ENCODE measurements at places on chromosomes 16 and 17.

GRCh38 chr17:66632731-66633130, 202.2 kb upstream of the CACNG5 start:
- DNase-seq: no peak

- no peak for DNase-seq
These were observed 18.5 kb downstream of the ARL4D start for GRCh38 chr17:43416998-43417890.

DNA sequence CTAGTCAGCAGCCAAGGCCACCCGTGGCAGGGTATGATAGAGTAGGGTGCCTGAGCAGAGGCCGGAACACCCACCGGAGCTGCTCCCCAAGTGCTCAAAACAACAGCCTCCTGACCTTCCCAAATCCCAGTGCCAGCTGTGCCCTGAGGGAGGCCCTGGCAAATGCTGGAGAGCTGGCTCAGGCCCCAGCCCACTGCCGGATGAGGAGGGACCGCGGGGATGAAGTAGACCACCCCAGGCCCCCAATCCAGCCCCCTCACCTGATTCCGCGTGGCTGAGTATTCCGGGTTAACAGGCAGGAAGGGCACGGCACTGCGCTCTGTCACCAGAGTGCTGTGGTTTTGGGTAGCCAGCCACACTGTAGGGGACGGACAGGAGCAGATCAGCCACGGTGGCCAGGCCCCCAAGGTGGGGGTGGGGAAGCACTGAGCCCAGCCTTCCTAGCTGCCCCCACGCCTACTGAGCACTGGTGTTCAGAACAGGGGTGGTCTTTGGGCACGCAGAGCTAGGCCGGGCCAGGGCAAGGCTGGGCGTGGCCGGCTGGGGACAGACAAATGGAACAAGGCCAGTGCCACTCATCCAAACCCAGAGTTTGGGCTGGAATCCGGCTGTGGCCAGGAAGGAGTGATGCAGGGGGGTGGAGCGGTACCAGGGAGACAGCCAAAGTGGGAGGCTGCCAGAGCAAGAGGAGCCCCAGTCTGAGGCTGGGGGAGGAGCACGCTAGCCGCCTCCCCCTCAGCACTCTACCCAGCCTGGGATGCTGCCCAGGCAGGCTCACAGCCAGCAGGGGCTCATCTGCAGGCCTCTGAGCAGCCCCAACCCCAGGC, 9.1 kb downstream of the TP53I13 start:
- DNase-seq: no peak

- DNase-seq: no peak
These were observed 8.4 kb downstream of the PRR29 start for GRCh38 chr17:64006361-64007088.

- no peak for DNase-seq
These were observed 7.5 kb downstream of the VEZF1 start for GRCh38 chr17:57980522-57980921.

DNA sequence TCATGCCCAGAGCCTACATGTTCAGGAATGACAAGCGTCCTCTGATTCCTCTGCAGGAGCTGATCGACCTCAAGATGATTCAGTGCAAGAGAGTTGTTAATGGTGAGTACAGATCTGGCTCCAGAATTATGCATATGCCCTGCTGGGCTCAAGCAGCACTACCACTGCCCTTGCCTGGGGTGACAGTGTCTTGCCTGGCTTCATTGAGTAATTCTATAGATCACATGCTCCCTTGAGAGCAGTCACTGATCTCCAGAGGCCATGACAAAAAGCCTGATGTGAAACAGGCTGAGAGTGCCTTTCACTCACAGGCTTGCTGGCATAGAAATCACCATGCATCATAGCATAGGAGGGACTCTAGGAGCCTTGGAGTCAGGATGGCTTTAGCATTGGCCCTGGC, 26.4 kb downstream of the DUS2 start:
- no peak for DNase-seq

DNA sequence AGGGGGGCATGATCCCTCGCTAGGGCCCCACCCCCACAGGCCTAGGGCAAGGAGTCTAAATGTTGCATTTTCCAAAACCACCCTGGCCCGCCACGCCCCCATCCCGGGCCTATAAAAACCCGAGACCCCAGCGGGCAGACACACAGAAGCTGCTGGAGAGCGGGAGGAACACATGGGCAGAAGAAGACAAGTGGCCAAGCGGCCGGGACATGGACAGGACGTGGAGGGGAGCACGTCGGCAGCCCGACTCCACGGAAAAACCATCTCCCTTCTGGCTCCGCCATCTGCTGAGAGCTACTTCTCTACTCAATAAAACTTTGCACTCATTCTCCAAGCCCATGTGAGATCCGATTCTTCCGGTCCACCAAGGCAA, 34.1 kb upstream of the ENPP7 start:
- no peak for DNase-seq

DNA sequence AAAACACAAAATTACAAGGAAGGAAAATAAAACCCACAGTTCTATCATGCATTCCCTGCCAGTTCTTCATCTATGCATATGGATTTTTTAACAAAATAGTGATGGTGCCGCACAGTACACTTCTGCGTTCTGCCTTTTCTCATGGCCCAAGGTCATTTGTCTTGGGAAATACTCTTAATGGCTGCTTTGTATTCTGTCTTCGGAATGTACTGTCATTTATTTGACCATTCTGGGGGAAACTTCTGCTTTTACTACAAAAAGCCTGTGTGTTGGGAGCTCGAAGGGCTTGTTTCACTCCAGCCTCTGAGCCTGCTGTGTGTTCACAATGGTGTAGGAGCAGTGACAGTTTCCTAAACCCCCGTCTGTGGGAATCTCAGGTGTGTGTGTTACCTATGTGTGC, 82.8 kb upstream of the SEC14L1 start:
- DNase-seq: no peak

DNA sequence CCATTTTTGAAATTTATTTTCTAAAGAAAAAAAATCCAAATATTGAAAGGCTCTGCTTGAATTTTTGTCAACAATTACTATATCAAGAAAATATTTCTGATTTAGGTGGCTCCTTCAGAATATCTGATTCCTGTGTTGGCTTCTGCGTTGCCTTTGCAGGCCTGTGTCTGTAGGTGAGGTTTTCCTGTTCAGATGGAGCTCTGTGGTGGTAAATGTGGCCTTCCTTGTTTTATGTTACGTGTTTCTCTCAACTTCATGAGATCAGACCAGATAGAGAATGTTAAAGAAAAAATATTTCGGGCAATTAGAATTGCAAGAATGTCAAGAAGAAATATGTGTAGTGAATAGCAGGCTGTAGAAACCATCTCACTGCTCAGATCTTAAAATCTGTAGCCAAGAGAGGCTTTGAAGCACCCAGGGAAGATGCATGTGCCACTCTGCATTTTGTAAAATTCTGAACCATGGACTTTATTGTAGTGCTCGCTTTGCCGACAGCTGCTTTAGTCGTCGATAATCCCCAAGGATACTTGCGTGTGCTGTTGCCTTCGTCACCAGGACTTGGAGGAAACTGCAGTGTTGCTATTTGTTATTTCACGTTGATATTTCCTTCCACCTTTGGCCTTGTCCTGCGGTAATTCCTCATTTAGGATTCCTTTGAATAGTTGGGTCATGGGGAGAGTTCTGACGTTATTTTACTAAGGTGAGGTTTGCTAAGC, 69.9 kb downstream of the RPTOR start:
- DNase-seq: no peak

DNA sequence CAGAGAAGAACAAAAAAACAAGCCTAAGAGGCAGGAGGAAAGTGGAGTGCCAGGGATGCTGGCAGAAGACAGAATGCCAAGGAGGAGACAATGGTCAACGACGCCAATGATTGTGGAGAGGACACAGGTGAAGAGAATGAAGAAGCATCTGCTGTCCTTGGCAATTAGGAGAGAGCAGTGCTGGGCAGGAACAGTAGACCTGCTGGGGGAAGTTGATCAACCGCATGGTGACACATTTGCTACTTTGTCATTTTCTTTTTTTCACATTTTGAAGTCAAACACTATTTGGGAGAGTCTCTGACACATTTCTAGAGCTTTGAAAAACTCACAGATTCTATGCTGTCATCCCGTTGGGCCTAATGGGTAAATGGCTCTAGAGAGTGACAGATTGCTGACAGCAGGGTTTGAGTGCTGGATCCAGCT, 1.1 kb upstream of the PIK3R6 start:
- DNase-seq: no peak

Data from left renal pelvis (tissue), 4 donors.